ENCODE measurements at places on chromosomes 1 and 21.

- no peak overlapping the region for H3K4me3 ChIP-seq
- no peaks in the 10 kb centered on the region for H3K4me1 ChIP-seq
- no peaks in the 10 kb centered on the region for H3K36me3 ChIP-seq
- no peak overlapping the region for H3K27ac ChIP-seq
Measured at GRCh38 chr1:241654019-241654418, 1.9 kb downstream of the WDR64 start.

DNA sequence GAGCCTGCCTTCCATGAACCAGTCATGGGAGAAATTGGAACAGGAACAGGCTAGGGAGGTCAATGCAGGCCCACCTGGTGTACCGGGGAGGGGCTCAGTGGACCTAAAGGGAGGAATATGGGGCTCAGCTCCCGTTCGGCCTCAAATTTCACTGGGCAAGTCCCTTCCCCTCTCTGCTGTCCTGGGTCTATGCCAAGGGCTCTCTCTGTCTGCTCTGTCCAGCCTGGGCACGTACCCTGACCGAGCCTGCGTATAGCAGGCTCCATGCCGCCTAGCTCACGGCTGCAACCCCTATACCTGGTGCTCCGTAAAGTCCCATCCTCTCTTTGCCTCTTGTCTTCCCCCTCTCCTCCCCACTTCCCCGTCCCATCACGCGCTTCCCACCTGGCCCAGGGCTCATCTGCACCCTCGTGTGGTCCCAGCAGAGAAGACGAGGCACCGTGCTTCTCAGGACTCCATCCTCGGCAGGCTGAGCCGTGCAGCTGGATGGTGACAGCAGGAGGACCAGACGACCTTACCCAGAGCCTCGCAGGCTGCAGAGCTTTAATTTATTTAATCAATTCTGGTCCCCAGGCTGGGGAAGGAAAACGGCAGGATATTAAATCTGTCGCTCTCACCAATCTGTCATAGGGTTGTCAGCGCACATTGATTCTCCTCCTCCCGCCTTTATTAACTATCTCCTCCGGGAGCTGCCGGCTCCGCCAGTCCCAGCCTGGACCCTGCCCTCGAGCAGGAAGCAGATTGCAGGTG, 25.0 kb upstream of the DISP3 start:
- no peaks in the 10 kb centered on the region for H3K4me1 ChIP-seq
- H3K4me3 ChIP-seq: no peak overlapping the region
- no peak overlapping the region for H3K27ac ChIP-seq
- H3K27me3 ChIP-seq: no peaks in the 10 kb centered on the region
- no peak for DNase-seq

GRCh38 chr1:8096105-8097011, 70.2 kb upstream of the ERRFI1 start:
- no peaks in the 10 kb centered on the region for H3K27me3 ChIP-seq
- peak overlapping the region; percentile 46 for H3K27ac ChIP-seq
- no peak for DNase-seq
- no peaks in the 10 kb centered on the region for H3K36me3 ChIP-seq

DNA sequence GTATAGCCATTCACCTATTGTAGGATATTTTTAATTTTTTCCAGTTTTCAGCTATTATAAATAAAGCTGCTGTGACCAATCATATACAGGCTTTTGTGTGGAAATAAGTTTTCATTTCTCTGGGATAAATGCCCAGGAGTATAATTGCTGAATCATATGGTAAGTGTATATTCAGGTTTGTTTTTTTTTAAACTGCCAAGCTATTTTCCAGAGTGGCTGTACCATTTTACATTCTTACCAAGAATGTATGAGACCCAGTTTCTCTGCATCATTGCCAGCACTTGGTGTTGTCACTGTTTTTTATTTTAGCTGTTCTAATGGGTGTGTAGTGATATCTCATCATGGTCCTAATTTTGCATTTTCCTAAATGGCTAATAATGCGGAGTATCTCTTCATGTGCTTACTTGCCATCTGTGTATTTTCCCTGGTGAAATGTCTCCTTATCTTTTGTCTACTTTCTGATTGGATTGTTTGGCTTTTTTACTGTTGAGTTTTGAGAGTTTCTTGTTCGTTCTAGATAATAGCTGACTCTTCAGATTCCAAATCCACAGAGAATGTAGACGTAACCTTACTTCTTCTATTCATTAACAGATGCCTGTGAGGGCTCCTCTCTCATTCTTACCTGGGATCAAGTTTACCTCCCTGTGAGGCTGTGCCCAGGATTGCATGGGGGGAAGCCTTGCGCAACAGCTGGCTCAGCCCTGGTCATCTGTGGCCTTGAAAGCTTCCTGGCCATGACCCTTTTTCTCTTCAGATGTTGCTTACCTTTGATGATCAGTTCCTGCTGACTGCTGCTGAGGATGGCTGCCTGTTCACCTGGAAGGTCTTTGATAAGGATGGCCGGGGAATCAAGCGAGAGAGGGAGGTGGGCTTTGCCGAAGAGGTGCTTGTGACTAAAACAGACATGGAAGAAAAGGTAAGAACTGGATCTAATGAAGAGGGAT, 42.6 kb downstream of the CFAP57 start:
- no peaks in the 10 kb centered on the region for H3K27me3 ChIP-seq
- H3K27ac ChIP-seq: no peak overlapping the region
- H3K4me3 ChIP-seq: no peak overlapping the region
- H3K36me3 ChIP-seq: no peaks in the 10 kb centered on the region

GRCh38 chr1:77170687-77171086, 48.5 kb downstream of the PIGK start:
- H3K27ac ChIP-seq: no peak overlapping the region
- H3K36me3 ChIP-seq: no peaks in the 10 kb centered on the region
- no peaks in the 10 kb centered on the region for H3K4me1 ChIP-seq
- H3K4me3 ChIP-seq: no peak overlapping the region

- no peaks in the 10 kb centered on the region for H3K27me3 ChIP-seq
- H3K27ac ChIP-seq: no peak overlapping the region
- DNase-seq: peak; percentile 50
- no peaks in the 10 kb centered on the region for H3K36me3 ChIP-seq
- H3K4me3 ChIP-seq: no peak overlapping the region
- H3K4me1 ChIP-seq: no peaks in the 10 kb centered on the region
Measured at GRCh38 chr1:31793086-31793485, 22.7 kb downstream of the SPOCD1 start.

DNA sequence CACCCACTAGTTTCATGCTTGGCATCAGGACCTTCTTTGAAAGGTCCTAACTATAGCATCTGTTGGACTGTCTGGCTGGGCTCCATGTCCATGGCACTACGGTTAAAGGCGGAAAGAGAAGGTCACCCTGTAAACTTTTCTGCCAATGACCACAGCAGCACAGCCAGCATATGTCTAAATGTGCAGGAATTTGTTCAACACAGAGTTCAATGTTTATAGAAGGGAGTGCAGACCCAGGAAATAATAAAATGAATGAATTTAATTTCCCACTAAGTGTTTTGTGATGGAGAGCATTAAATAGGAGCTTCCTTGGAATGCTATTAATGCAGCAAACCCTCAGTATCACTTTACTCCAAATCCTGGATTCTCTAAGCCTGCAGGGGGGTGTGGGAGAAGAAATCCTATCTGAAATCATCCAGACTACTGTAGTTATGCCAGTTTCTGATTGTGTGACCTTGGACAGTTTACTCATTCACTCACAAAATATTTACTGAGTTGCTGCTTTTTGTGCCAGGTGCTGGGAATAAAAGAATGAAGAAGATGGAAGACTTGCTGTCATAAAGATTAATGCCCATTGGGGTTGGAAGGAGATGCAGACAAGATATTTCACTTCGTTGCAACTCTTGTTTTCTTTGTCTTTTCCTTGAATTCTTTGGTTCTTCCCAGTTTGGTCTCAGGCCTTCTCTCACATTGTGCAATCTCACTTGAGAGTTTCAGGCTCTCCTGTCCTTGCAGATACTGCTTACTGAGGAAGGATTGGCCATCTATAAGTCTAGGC, 195.0 kb downstream of the ROR1 start:
- DNase-seq: peak; percentile 28
- H3K27ac ChIP-seq: no peak overlapping the region
- H3K36me3 ChIP-seq: no peaks in the 10 kb centered on the region
- no peaks in the 10 kb centered on the region for H3K27me3 ChIP-seq
- peaks cover 15% of the 10 kb centered on the region for H3K4me1 ChIP-seq

GRCh38 chr1:21149430-21149854, 27.3 kb downstream of the EIF4G3 start:
- no peaks in the 10 kb centered on the region for H3K27me3 ChIP-seq
- H3K27ac ChIP-seq: no peak overlapping the region
- H3K4me3 ChIP-seq: no peak overlapping the region
- no peaks in the 10 kb centered on the region for H3K36me3 ChIP-seq
- no peaks in the 10 kb centered on the region for H3K4me1 ChIP-seq

DNA sequence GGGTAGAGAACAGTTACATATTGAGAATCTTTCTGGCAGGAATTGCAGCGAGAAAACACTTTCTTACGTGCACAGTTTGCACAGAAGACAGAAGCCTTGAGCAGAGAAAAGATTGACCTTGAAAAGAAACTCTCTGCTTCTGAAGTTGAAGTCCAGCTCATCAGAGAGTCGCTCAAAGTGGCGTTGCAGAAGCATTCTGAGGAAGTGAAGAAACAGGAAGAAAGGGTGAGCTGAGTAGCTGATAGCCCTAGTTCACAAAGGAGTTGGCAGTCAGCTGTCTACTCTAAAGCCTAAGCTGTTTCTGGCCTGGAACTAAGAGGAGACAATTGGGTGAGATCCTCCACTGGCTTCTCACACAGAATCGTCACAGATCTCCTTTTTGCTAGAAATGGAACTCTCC, 20.3 kb upstream of the SH3BGRL3 start:
- no peak overlapping the region for H3K4me3 ChIP-seq
- no peaks in the 10 kb centered on the region for H3K4me1 ChIP-seq
- DNase-seq: no peak
- H3K27ac ChIP-seq: no peak overlapping the region
- H3K36me3 ChIP-seq: peaks cover 14% of the 10 kb centered on the region
